ENCODE measurements at places on chromosomes 11 and 22. TPM values are rescaled to one million over a fixed set of nuclear protein-coding genes. Genes with fewer than 3 reads are reported as not detected.

GRCh38 chr22:20248461-20248978 is 19.6 kb downstream of the RTN4R start:
- H3K4me1 ChIP-seq = no peaks in the 10 kb centered on the region
- no peak for DNase-seq
- H3K27ac ChIP-seq = no peak overlapping the region
- H3K36me3 ChIP-seq = no peaks in the 10 kb centered on the region
- no peak overlapping the region for H3K4me3 ChIP-seq

- no peak overlapping the region for H3K27ac ChIP-seq
- no peak overlapping the region for H3K4me3 ChIP-seq
- no peaks in the 10 kb centered on the region for H3K27me3 ChIP-seq
- peaks cover 59% of the 10 kb centered on the region for H3K36me3 ChIP-seq
- no peak for DNase-seq
Observed at GRCh38 chr22:26460202-26460601, 23.4 kb downstream of the HPS4 start.

The LMNTD2 gene
- 6.1 TPM for total RNA-seq

DNA sequence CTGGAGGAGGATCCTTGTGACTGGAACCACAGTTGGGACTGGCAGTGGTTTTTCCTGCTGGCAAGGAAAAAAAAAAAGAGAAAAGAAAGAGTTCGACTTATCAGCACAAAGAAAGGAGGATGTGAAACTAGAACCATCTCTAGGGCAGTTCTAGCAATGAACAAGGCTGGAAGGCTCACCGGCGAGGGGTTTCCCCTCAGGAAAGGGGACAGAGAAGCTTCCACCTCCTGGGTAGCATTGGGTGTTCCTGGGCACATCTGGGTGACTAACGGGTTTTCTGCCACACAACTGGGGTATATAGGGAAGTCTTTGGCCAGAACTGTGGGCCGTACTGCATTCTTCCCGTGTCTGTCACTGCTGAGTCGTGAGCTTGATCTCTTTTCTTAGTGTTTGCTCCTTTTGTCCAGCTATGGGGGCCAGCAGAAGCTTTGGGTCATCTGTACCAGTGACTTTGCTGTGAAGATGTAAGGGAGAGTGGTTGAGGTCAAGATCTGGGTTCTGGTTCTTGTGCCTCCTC is 109.4 kb upstream of the OR4B1 start:
- H3K4me3 ChIP-seq = no peak overlapping the region
- DNase-seq = no peak
- H3K27ac ChIP-seq = no peak overlapping the region

DNA sequence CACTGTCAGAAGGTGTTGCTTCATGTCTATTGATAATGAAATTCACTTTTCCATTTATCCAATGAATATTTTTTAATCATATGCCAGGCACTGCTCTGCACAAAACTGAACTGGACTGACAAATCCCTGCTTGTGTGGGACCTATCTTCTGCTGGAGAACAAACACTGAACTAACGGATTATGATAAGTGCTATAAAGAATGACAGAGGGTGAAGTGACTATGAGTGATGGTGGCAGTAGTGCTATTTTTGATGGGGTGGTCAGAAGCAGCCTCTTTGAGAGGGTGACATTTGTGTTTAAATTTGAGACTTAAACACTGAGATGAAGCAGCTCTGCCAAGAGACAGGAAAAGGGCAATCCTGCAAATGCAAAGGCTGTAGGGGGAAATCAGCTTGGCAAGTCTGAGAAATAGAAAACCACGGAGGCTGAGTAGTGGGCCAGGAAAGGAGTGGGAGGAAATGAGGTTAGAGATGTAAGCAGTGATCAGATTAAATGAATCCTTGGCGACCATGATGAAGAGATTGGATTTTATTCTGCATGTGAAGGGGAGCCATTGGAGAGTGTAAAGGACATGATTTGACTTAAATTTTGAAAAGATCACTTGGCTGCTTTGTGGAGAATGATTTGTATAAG is 6.0 kb downstream of the TBCEL start:
- H3K27me3 ChIP-seq = no peaks in the 10 kb centered on the region
- H3K4me1 ChIP-seq = peaks cover 14% of the 10 kb centered on the region
- no peak overlapping the region for H3K4me3 ChIP-seq
- DNase-seq = no peak
- no peaks in the 10 kb centered on the region for H3K36me3 ChIP-seq

The PLA2G6 gene
- 37.5 TPM for total RNA-seq

GRCh38 chr11:125170001-125170509 is 5.5 kb downstream of the PKNOX2 start:
- no peaks in the 10 kb centered on the region for H3K36me3 ChIP-seq
- peaks cover 6% of the 10 kb centered on the region for H3K4me1 ChIP-seq
- no peak overlapping the region for H3K4me3 ChIP-seq
- DNase-seq = no peak
- peaks cover 38% of the 10 kb centered on the region for H3K27me3 ChIP-seq

The ASCC2 gene
- total RNA-seq = 63.2 TPM

All from MCF 10A (cell line).